Upper lobe of left lung (tissue), 6 donors: ENCODE measurements at places on chromosomes 2 and 18. TPM values are rescaled to one million over a fixed set of nuclear protein-coding genes. Genes with fewer than 3 reads are reported as not detected.

DNA sequence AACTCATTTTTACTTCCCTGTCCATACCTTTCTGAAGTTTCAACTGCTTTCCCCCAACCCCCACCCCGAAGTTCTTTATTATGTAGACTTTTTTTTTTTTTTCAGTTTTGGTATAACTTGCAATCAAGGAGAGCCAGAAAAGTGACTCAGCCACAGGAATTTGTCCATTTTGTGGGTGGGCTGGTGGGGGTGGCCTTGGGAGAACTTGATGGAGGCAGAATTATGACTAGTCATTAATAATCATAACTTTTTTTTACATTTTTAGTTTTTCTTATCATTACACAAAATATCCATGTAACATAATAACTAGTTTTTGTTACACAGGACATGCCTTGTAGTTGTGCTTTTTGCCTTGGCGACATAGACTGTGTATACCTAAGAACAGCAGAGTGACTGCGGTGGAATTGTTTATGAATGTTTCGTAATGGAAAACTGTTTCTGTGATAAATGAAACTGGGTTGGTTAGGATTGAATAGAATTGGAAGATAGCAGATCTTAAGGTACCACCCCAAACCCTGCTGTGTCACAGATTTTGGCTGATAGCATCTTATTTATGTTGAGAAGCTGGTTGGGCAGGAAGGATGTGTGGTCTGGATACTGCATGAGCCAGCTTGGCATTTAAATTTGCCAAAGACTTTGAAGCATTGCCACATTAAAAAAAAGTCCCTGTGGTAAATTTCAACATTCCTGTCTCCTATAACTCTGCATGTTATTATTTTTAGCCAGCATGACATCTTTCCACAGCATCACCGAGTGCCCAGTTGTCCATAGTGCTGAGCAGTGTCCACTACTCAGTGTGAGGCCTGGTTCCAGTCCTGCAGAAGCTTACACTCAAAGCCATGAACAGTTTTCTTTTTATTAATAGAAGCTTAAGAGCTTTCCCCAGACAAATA is 30.7 kb downstream of the LYPD6B start:
- DNase-seq, result no peak
- peaks cover 13% of the 10 kb centered on the region for H3K4me1 ChIP-seq
- H3K27ac ChIP-seq, result peak overlapping the region; percentile 18
- H3K27me3 ChIP-seq, result no peaks in the 10 kb centered on the region

DNA sequence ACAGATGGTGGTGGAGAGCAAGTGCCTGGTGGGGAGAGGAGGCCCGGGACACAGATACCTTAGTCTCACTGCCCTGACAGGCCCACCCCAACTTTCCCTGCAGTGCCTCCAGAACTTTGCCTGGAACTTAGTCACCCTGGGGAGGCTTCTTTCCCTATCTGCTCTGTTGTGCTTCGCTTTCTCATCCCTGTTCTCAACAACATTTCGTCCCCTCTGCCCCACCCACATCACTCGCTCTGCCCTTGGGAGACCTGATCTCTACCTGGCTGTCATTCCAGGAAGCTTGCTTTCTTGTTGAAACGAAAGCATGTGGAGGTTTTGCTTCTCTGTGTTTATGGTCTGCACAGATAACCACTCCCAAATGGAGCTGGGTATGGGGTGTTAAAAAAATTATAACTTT is 93.8 kb downstream of the PRKCE start:
- H3K27ac ChIP-seq, result peak overlapping the region; percentile 58
- H3K36me3 ChIP-seq, result no peaks in the 10 kb centered on the region
- H3K4me1 ChIP-seq, result peaks cover 20% of the 10 kb centered on the region
- H3K4me3 ChIP-seq, result no peak overlapping the region
- no peaks in the 10 kb centered on the region for H3K27me3 ChIP-seq
- DNase-seq, result no peak

DNA sequence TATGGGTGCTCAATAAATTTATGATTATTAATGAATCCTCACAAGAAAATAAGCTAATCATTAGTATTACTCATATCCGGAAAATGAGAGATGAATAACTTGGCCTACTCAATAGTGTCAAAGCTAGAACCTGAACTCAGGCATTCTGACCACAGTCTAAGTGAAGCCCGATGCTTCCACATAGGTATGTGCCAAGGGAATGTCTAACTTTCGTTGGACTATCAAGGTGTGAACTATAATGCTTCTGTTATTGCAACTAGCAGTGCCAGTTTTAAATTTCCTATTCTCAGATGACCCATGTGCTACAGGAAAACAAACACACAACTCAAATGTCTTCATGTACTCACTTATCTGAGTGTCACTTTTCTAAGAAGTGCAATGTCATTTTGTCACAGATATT is 1.8 kb downstream of the BARD1 start:
- H3K4me1 ChIP-seq, result peaks cover 24% of the 10 kb centered on the region
- peak overlapping the region; percentile 94 for H3K4me3 ChIP-seq
- no peaks in the 10 kb centered on the region for H3K36me3 ChIP-seq
- H3K27me3 ChIP-seq, result no peaks in the 10 kb centered on the region

The NT5C1B gene
- not detected for total RNA-seq

The PLGLB1 gene
- total RNA-seq, result 0.61 TPM
